ENCODE measurements at places on chromosomes 11 and 22.

DNA sequence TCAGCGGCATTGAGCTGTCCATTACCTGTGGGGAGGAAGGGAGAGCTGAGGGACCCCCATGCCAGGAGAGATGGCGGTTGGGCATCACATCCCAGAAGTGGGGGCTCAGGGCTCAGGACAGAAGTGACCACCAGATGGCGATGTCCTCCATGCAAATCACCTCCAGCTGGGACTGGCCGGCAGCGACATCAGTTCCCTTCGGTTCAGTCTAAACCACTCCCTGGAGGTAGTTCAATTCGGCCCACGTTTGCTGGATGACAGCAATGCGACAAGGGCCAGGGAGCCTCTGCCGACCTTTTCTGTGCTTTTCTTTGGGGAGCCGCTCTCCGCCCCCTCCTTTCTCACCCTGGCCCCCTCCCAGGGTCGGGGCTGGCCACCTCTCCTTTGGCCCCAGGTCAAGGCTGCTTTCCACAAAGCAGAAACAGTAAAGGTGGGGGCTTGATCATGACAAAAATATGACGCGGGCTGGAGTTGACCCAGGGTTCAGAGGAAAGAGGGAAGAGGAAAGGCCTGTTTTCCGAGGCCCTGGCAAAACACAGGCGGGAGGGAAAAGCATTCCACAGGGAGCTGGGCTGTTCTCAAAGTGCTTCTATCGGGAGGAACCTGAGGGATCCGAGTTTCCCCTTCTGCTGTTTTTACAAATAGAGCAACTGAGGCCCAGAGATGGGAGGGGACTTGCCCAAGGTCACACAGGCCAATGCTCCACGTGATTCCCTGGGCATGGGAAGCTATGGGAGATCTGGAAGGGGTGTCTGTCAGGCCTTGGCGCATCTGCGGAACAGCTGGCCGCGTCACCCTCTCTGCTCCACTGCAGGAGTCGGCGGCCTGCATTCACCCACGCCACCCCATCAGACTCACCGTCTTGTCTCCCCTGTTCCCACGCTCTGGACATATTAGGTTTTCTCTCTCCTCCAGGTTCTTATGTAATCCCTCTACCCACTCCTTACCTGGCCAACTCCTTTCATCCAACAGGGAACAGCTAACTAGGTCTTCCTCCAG, 54.7 kb downstream of the FBXO7 start:
- peak; percentile 72 for DNase-seq

DNA sequence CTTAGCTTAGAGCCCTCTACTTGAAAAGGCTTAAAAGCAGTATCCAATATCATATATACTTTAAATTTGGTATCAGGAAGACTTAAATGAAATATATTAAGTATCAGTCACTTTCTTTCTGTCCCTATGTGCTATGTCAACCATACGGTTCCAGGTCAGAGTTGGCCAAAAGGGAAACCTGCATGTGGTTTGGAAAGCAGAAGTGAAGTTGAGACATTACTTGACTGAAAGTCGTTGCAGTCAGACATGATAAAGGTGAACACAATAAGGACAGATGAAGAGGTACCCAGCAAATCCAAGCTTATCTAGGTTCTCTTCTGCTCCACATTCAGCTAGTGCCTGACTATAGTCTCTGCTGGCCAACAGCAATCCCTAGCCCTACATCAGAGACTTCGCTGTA, 336.8 kb downstream of the KCNA4 start:
- no peak for DNase-seq

GRCh38 chr11:66373265-66373664, 1.7 kb upstream of the SLC29A2 start:
- DNase-seq: no peak

- no peak for DNase-seq
Measured at GRCh38 chr11:27354359-27354965, 8.6 kb downstream of the CCDC34 start.

DNA sequence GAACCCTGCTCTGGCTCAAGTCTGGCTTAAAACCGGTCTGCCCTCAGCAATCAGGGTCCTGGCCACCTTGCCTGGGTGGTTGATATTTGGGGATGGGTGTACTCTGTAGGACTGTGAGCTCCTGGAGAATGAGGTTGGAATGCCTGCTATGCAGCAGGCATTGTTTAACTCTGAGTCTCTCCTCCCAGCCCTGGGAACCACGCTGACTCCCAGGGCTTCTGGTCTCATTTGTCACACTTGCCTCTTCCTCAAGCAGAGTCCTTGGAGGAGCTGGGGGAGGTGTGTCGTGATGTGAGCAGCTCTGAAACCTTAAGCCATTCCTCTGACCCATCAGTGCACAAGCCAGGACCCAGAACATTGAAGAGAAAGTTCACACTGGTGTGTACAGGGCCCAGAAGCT, 340.1 kb downstream of the MN1 start:
- DNase-seq: no peak

DNA sequence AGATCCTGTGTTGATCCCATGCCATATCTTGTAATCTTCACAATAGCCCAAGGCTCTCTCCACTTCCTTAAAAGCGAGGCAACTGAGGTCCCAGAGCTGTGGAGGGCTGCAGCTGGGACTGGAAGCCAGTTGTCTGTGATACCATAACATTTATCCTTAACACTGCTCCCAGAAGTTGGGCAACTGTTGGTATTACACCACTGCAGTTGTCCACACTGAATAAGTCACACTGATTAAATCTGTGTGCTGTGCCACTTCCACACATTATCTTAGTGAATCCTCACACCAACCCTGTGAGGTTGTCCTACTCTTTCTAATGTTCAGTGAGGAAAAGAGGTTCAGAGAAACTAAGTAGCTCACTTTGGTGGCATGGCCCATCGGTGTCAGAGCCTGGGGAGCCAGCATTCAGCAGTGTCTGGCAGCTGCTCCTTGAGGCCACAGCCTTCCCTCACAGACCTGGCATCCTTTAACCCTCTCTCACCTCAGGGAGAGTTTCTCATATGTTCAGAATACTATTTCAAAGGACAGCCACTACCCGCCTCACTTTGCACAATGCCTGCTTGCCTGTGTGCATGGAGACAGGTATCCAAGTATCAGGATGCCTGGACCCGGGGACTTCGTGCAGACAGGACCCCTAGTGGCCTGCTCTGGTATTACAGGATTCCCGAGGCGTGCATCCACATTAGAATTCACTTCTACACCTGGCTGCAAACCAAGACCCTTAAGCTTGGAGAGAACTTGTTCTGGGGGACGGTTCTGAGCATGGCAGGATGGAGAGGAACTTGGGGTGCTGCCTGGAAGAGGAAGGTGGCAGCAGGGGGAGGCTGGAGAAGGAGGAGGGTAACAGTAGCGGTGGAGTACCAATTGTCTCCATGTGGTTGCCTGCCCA, 221.9 kb upstream of the TBCEL start:
- DNase-seq: peak; percentile 64

GRCh38 chr11:69566001-69566400, 75.0 kb upstream of the CCND1 start:
- no peak for DNase-seq

- DNase-seq: no peak
Measured at GRCh38 chr11:1400317-1401170, 10.8 kb downstream of the BRSK2 start.

GRCh38 chr11:62150887-62151736, 27.3 kb downstream of the INCENP start:
- DNase-seq: no peak

DNA sequence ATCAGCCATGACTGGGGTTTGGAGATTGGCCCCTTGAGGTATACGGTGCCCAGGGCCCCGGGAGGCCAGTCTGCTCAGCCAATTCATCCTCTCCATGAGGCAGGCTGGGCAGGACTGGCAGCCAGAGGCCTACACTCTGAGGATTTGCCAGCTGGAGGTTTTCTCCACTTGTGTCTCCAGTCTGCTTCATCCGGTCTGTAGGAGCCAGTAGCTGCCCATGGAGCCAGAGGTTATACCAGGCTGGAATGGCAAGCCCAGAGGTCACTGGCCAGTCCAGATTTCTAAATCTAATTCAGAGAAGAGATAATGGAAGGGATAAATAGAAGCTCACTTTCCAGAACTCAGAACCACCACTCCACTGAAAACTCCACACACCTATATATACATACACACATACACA, 10.0 kb downstream of the FHIP1B start:
- no peak for DNase-seq

DNA sequence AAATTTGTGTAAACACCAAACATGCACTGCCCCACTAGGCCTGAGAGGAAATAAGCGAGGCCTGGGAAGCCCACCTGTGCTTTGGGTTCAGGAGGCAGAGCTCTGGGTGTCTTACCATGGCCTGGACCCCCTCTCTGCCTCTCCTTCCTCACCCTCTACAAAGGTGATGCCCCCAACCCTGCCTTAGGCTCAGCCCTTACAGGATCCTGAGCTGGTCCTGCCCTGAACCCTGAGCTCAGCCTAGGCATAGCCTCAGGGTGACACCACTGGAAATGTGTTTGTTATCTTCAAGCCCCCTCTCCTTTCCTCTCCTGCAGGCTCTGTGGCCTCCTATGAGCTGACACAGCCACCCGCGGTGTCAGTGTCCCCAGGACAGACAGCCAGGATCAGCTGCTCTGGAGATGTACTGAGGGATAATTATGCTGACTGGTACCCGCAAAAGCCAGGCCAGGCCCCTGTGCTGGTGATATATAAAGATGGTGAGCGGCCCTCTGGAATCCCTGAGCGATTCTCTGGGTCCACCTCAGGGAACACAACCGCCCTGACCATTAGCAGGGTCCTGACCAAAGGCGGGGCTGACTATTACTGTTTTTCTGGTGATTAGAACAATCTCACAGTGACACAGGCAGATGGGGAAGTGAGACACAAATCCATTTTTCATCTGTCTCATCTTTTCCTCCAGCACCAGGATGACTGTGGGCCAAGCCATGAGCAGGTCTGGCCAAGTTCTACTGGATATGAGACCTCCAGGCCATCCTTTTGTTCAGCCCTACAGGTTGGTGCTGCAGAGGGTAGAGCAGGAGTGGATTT, 117.8 kb downstream of the GGTLC2 start:
- DNase-seq: no peak

GRCh38 chr11:104164028-104164520, at the start of gene PDGFD:
PDGFD (minus strand) TSS chr11:104164147.
- DNase-seq: peak; percentile 23

DNA sequence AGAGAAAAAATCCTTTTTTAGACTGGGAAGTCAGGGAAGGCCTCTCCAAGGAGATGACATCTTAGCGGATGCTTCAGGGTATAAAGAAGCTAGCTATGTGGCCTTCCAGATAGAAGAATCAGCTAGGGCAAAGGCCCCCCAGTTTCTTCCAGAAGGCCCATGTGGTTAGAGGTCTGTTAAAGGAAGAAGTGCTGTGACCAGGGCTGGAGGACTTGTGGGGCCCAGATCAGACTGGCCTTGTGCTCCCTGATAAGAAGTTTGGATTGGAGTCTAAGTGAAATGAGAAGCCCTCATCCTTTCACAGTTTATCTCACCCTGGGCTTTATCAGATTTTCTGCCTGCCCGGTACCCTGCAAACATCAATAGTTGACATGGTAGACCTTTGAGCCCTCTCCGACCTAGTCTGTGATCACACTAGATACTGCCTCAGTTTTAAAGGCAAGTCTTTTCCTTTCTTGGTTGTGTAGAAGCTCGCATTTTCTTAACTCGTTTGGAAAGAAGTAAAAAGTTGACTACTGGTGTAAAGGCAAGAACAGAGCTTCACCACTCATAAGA, 7.8 kb downstream of the AMPD3 start:
- DNase-seq: no peak

- no peak for DNase-seq
Measured at GRCh38 chr11:108432783-108433182, 34.5 kb downstream of the C11orf65 start.

GRCh38 chr11:67581469-67581868, 2.1 kb upstream of the GSTP1 start:
- DNase-seq: no peak

DNA sequence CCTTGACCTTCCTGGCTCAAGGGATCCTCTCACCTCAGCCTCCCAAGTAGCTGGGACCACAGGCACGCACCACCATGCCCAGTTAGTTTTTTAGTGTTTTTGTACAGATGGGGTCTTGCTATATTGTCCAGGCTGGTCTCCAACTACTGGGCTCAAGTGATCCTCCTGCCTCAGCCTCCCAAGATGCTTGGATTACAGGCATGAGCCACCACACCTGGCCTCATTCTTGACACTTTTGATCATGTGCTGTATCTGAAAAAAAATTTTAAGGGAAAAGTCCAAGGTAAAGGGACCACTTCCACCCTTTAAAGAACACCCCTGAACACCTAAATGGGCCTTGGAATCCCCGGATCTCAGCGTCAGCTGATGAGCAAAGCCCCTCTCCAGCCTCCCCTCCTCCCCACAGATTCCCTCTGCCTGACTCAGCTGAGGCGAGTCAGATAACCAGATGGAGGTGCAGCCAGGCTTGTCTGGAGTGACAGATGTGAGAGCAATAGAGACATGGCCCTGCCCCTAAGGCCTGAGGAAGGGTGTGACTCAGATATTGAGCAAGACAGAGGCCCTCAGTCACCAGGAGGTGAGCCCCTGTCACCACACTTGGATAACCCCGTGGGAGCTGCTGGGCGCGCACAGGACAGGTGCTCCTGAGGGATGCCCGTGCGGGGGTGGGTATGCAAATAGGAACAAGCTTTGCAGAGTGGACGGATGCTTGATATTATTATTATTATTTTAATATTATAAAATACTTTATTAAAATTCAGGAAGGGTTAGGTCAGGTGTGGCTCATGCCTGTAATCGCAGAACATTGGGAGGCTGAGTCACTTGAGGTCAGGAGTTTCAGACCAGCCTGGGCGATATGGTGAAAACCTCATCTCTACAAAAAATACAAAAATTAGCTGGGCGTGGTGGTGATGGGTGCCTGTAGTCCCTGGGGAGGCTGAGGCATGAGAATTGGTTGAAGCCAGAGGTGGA, 5.0 kb upstream of the CCDC88B start:
- peak; percentile 30 for DNase-seq

DNA sequence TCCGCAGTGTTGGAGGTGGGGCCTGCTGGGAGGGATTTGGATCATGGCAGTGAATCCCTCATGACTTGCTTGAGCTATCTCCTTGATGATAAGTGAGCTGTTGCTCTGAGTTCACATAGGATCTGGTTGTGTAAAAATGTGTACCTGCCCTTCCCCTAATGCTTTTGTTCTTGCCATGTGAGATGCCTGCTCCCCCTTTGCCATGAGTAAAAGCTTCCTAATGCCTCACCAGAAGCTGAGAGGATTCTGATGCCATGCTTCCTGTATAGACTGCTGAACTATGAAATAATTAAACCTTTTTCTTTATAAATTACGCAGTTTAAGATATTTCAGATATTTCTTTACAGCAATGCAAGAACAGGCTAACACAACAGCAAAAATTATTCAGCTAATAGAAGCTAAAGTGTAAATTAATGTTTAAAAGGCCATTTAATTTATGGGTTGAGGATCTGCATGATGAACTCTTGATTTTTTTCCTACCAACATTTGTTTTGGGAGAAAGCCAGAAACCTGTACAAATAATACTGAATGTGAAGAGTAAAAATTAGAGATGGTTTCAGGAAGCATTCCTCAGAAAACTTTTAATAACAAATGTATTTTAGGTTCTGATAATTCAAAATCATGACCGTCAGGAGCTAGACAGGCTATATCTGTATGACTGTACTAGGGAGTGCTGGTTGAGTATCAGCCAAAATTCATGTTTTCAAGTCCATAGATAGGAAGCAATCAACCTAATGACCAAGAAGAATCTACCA, 177.5 kb upstream of the GRIA4 start:
- no peak for DNase-seq
